CD4-positive, alpha-beta T cell (primary cell): ENCODE measurements at places on chromosomes 2 and 18.

DNA sequence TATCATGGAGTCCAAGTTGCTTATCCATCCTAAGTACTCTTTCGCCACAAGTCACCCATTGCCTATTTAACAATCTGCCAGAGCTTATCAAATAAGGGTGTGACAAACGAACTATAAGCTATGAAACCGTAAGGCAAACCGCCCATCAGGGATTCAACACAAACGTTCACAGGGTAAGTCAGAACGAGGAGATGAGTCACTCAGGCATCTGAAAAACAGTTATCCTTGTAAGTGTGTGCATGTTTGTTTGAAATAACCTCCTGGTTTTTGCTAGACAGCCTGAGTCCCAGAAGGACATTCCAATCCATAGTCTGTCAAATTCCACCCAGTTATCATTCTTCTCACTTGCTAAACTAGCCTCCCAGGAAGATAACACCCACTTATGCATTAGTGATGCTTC is 299.1 kb downstream of the PAX3 start:
- no peaks in the 10 kb centered on the region for H3K36me3 ChIP-seq
- H3K27me3 ChIP-seq: no peaks in the 10 kb centered on the region
- H3K4me3 ChIP-seq: no peak overlapping the region
- no peak overlapping the region for H3K27ac ChIP-seq
- DNase-seq: no peak

GRCh38 chr2:205775097-205775877 is 93.0 kb downstream of the NRP2 start:
- no peaks in the 10 kb centered on the region for H3K4me1 ChIP-seq
- no peak overlapping the region for H3K27ac ChIP-seq
- peaks cover 6% of the 10 kb centered on the region for H3K27me3 ChIP-seq
- no peak for DNase-seq
- H3K4me3 ChIP-seq: no peak overlapping the region
- H3K36me3 ChIP-seq: no peaks in the 10 kb centered on the region

DNA sequence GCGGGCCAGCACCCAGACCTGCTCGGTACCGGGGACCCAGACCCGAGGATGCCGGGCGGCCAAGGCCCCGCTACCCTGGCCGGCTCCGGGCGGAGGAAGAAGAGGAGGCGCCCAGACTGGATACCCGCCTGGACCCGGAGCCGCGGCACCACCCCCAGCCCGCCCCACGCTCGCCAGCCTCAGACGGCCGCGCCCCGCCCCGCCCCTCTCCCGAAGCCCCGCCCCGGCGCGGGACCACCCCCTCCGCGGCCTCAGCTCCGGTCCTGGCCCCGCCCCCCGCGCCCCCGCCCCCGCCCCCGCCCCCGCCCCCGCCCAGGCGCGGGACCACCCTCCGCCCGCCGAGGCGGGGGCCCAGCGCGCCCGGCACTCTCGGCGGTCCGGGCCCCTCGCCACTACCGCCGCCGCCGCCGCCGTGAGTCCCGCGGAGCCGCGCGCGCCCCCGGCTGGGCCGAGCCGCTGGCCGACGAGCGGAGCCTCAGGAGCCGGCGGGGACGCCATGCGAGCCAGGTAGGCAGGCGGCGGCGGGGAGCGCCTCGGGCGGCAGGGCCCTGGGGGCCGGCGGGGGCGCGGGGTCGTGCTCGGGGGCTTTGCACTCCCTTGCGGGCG is at the start of gene SH3BP4:
Gene SH3BP4 (plus strand): TSS at position 354 of the 606 bp plus-strand sequence. CDS start 82,986 bp downstream, outside the sequence.
- peak; percentile 39 for DNase-seq
- H3K4me3 ChIP-seq: peak within 1 kb of the TSS; percentile 16
- peaks cover 8% of the 10 kb centered on the region for H3K4me1 ChIP-seq

DNA sequence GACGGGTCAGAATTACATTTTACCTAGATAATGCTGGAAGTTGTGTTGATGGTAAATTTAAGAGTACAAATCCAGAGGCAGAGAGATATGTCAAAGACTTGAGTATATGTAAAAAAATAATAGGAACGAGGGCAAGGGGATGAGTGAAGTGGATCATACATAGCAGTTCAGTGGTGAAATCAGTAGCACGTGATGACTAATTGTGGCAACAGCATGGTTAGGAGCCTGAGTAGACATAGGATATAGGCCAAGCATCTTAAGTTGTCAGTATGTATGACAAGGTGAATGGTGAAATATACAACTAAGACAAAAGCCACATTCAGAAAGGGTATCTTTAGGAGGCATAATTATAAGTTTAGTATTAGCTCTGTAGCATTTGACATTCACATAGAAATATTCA is 826.5 kb upstream of the PIK3C3 start:
- H3K27ac ChIP-seq: no peak overlapping the region
- no peak overlapping the region for H3K4me3 ChIP-seq
- no peaks in the 10 kb centered on the region for H3K4me1 ChIP-seq
- no peak for DNase-seq

DNA sequence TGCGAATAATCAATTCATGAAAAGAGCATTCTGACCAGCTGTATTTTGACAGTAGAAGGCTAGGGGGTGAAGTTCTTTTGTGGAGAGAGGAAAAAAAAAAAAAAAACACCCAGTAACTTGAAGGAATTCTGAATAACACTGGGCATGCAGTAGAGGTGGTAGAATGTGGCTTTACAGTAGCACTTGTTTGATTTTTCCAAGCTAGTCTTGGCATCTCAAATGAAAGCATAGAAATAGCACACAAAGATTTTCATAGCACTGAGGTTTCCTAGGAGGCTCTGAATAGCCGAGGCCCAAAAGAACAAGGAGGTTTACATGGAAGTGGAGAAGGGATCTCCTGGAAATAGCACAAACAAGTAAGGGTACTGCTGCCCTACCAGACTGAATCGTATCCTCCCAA is 470.2 kb upstream of the CDH20 start:
- H3K4me1 ChIP-seq: no peaks in the 10 kb centered on the region
- H3K27ac ChIP-seq: no peak overlapping the region
- no peak for DNase-seq
- H3K4me3 ChIP-seq: no peak overlapping the region

GRCh38 chr2:26355038-26355995 is 8.7 kb upstream of the ADGRF3 start:
- no peak for DNase-seq
- no peak overlapping the region for H3K27ac ChIP-seq
- no peak overlapping the region for H3K4me3 ChIP-seq

DNA sequence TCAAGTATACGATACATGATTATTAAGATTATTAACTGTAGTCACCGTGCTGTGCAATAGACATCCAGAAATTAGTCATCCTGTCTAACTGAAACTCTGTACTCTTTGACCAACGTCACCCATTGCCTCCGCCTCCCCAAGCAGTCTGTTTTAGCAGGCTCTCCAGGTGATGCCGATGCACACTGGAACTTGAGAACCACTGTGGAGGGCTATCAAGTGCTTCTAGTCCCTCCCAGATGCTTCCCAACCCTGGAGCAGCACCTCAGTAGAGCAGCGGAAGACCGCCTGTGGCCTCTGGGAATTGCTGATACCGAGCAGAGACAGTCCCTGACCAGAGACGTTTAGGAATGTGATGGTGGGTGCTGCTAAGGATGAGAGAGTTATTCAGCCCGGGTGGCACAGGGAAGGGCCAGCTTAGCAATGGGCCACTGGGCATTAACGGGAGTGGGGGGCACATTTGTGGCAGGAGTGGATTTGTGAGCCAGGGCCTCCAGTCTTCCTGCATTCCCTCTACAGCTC is 50.7 kb downstream of the LIPG start:
- no peak for DNase-seq
- H3K27ac ChIP-seq: no peak overlapping the region
- H3K36me3 ChIP-seq: no peaks in the 10 kb centered on the region

GRCh38 chr2:12031866-12032265 is 285.4 kb downstream of the LPIN1 start:
- H3K4me3 ChIP-seq: no peak overlapping the region
- no peak for DNase-seq
- no peaks in the 10 kb centered on the region for H3K36me3 ChIP-seq
- H3K4me1 ChIP-seq: peaks cover 15% of the 10 kb centered on the region

- H3K27me3 ChIP-seq: no peaks in the 10 kb centered on the region
- H3K4me1 ChIP-seq: no peaks in the 10 kb centered on the region
- H3K36me3 ChIP-seq: no peaks in the 10 kb centered on the region
- no peak overlapping the region for H3K27ac ChIP-seq
- H3K4me3 ChIP-seq: no peak overlapping the region
These were observed 25.0 kb upstream of the RAPGEF4 start for GRCh38 chr2:172710584-172711047.

DNA sequence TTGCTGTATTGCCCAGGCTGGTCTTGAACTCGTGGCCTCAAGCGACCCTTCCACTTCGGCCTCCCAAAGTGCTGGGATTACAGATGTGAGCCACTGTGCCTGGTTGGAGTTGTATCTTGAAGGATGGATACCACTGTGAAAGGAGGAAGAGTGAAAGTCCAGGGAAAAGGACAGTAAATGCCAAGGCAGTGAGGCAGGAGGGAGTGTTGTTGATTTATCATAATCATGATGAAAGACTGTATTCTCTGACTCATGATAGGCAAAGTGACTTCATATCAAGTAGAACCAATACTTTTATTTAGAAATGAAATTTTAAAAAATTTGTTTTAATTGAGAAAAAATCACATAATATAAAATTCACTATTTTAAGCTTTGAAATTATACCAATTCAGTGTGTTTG is 162.3 kb downstream of the ARHGAP28 start:
- no peaks in the 10 kb centered on the region for H3K4me1 ChIP-seq
- H3K36me3 ChIP-seq: no peaks in the 10 kb centered on the region
- no peak overlapping the region for H3K27ac ChIP-seq

- no peaks in the 10 kb centered on the region for H3K36me3 ChIP-seq
- no peaks in the 10 kb centered on the region for H3K4me1 ChIP-seq
These were observed 157.4 kb downstream of the MYT1L start for GRCh38 chr2:2173633-2174032.

GRCh38 chr18:58057291-58057965 is 13.4 kb downstream of the NEDD4L start:
- no peak for DNase-seq
- H3K27me3 ChIP-seq: no peaks in the 10 kb centered on the region
- no peaks in the 10 kb centered on the region for H3K4me1 ChIP-seq
- no peaks in the 10 kb centered on the region for H3K36me3 ChIP-seq

- no peak overlapping the region for H3K4me3 ChIP-seq
- H3K27me3 ChIP-seq: peaks cover 94% of the 10 kb centered on the region
- no peak for DNase-seq
- H3K36me3 ChIP-seq: no peaks in the 10 kb centered on the region
These were observed 3.4 kb downstream of the OSR1 start for GRCh38 chr2:19355014-19355405.

DNA sequence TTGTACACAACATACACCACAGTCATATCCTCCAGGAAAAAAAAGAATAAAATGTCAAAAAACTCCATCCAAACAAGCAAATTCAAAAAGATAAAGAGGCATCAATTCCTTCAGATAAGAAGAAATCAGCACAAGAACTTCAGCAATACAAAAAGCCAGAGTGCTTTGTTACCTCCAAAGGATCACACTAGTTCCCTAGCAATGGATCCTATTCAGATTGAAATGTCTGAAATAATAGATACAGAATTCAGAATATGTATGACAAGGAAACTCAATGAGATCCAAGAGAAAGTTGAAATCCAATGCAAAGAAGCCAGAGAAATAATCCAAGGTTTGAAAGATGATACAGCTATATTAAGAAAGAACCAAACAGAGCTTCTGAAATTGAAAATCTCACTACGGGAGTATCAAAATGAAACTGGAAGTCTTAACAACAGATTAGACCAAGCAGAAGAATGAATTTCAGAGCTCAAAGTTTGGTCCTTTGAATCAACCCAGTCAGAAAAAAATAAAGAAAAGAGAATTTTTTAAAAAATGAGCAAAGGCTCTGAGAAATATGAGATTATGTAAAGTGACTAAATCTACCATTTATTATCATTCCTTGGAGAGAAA is 80.6 kb downstream of the TRABD2A start:
- H3K4me3 ChIP-seq: no peak overlapping the region
- no peak for DNase-seq
- peaks cover 10% of the 10 kb centered on the region for H3K4me1 ChIP-seq
- H3K36me3 ChIP-seq: no peaks in the 10 kb centered on the region

DNA sequence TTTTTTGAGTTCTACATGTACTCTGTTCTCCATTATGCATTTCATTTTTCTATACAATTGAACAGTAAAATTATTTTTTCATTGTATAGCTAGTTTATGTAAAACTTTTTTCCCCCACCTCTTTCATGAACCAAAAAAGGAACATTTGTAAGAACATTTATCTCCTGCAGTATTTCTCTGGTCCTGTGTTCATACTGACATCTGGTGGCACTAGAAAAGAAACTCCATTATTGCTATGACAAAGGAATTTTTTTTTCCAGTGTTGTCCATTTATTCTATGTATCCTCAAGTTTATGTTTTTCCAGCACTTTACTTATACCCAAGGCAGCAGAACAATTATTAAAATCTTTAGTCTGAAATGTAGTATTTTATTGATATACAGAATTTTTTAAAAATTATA is 27.4 kb upstream of the CHAC2 start:
- H3K27me3 ChIP-seq: no peaks in the 10 kb centered on the region
- H3K4me1 ChIP-seq: no peaks in the 10 kb centered on the region
- no peak overlapping the region for H3K4me3 ChIP-seq
- H3K27ac ChIP-seq: no peak overlapping the region
